H4 (cell line): ENCODE measurements at places on chromosomes 5 and 9.

- DNase-seq = peak; percentile 12
These were observed 789 bp downstream of the COL27A1 start for GRCh38 chr9:114155995-114156656.

DNA sequence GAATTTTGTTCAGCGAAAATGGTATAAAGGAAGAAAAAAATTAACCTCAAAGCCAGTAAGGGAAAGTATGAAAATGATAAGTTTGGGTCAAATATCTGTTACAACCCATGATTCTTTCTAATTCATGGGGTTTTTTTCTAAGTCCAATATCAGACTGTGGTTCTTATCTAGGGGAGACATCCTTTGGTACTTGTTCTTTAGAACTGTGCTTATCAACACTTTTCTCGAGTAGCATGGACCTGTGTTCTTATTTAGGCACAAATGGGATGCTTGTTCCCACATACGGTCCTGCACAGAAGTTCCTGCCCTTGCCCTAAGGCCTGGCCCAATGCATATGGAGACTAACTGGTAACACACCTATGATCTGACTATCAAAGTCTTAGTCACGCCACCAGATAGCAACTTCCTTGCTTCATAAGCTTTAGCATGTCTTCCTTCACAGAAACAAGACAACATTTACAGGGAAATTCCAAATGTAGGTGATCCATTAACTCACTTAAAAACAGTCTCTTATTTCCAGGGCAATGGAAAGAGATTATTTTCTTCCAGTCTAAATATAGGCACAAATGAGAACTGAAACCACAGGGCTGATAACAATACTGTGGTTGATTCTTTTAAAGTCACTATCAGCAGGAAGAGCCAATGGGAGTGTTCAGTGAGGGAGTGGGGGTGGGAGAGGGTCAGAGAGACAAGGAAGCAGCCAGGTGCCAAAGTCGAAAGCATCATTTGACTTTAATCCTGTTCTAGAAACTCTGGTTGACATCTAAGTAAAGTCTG lies 268.8 kb upstream of the ANKRD55 start:
- DNase-seq = no peak

DNA sequence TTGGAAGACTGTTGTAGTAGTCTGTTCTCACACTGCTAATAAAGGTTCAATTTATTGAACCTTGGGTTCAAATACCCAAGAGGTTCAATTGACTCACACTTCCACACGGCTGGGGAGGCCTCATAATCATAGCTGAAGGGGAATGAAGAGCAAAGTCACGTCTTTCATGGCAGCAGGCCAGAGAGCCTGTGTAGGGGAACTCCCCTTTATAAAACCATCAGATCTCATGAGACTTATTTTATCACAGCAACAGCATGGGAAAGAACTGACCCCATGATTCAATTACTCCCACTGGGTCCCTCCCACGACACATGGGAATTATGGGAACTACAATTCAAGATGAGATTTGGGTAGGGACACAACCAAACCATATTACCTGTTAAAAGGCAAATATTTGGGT lies 268.2 kb downstream of the TMEM167A start:
- no peak for DNase-seq

GRCh38 chr9:113988385-113989016 lies 89.6 kb downstream of the AMBP start:
- no peak for DNase-seq

DNA sequence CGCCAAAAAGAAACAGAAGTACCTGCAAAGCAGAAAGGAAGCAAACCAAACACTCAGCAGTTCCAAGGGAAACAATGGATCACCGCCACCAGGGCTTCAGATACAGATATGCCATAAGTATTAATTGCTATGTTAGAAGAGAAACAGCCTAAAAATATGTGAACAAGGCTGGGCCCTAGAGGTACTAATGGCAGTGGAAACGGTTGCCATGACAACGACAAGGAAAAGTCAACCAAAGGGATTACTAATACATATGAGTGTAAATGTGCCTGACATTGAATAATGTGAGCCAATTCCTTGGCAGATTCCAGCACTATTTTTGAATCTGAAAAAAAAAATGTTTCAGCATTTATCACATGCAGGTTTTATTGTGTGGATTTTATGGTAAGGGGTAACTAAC lies 75.0 kb downstream of the CAVIN4 start:
- DNase-seq = no peak

GRCh38 chr9:17863213-17863883 lies 284.5 kb downstream of the SH3GL2 start:
- DNase-seq = no peak

DNA sequence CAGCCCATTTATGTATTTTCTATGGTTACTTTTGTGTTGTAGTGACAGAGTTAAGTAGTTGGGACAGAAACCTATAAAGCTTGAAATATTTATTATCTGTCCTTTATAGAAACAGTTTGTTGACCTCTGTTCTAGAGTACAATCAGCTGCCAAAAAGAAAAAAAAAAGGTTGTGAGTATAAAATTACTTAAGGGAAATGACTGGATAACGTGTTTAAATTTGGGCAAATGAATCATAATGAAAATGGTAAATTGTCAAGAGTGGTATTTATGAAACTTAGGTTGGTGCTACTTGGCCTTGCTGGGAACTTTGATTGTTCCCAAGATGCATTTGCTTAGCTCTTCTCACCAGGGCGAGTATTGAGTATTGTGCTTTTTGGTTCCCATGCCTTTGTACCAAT lies 70.2 kb upstream of the IL6ST start:
- no peak for DNase-seq

GRCh38 chr5:65120371-65120967 lies 351.7 kb downstream of the CWC27 start:
- no peak for DNase-seq

- no peak for DNase-seq
These were observed 50.1 kb downstream of the PTTG1 start for GRCh38 chr5:160471761-160472160.

GRCh38 chr5:169637085-169637548 lies at the start of gene DOCK2:
TSS of gene DOCK2 (plus strand) at chr5:169637275. CDS start at chr5:169637327, 52 bp downstream.
- no peak for DNase-seq

- DNase-seq = no peak
These were observed 201.7 kb downstream of the KDM4C start for GRCh38 chr9:6959270-6960000.

- DNase-seq = peak; percentile 77
These were observed 260.3 kb upstream of the ADAMTS16 start for GRCh38 chr5:4879693-4880303.

GRCh38 chr9:128244837-128245231 lies 31.0 kb downstream of the GOLGA2 start:
- DNase-seq = no peak

- peak; percentile 67 for DNase-seq
These were observed 790.1 kb upstream of the ZNF608 start for GRCh38 chr5:125536582-125536981.

DNA sequence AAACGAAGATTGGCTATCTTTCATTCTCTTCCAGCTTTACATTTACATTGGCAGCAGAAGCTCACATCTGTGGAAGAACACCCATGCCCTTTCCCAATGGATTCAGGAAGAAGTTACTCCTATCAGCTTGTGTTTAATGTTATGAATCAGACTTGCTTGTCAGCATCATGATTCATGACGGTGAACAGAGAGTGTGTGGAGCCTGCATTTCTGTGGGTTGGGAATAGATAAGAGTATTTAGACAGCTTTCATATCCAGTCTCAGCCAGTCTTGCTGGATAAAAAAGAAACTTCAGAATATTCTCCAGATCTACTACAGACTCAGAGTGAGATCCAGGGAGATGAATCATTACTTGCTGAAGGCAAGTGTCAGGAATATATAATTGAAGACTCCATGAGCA lies 812.9 kb upstream of the ZNF608 start:
- peak; percentile 89 for DNase-seq

DNA sequence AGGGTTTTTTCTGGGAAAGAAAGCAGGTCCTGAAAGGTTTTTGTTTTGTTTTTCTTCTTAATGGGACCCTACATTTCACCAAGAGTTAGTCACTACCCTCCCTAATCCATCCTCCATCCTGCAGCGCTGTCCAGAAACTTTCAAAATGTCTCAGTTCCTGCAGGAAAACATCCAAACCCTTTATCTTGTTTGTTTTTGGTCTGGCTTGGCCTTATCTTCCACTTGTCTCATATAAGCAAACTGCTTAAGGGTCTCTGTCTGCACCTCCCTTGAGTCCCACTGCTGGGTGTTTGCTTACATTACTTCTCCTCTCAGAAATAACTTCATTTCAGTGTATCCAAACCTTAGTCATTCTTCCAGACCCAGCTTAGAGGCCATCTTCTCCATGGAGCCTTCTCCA lies 11.0 kb upstream of the TRAF1 start:
- no peak for DNase-seq

DNA sequence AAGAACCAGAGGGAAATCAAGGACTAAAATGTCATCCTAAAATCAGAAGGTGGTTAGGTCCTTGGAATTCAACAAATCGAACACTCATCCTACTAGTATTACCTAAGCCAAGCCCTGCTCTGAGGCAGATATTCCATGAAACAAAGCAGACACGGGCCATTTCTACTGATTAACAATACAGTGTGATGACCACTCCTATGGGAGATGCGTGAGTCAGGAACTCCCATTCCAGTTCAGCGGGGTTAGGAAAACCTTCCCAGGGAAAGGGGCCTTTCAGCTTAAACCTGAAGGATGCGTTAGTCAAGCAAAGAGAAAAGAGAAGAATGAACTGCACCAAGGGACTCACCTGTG lies 117.8 kb upstream of the LHFPL2 start:
- DNase-seq = no peak

GRCh38 chr9:106321394-106322180 lies 541.4 kb upstream of the ZNF462 start:
- DNase-seq = no peak

- DNase-seq = no peak
These were observed 134.0 kb downstream of the DMRT2 start for GRCh38 chr9:1184146-1184545.

- no peak for DNase-seq
These were observed 163.8 kb upstream of the MVB12B start for GRCh38 chr9:126162611-126163381.

GRCh38 chr9:116160676-116161571 lies 7.3 kb downstream of the PAPPA start:
- DNase-seq = no peak

GRCh38 chr9:107868186-107868585 lies 378.6 kb upstream of the KLF4 start:
- no peak for DNase-seq

GRCh38 chr9:111913159-111913558 lies 16.5 kb downstream of the UGCG start:
- no peak for DNase-seq

- no peak for DNase-seq
These were observed 167.6 kb downstream of the ASTN2 start for GRCh38 chr9:117247266-117247665.

DNA sequence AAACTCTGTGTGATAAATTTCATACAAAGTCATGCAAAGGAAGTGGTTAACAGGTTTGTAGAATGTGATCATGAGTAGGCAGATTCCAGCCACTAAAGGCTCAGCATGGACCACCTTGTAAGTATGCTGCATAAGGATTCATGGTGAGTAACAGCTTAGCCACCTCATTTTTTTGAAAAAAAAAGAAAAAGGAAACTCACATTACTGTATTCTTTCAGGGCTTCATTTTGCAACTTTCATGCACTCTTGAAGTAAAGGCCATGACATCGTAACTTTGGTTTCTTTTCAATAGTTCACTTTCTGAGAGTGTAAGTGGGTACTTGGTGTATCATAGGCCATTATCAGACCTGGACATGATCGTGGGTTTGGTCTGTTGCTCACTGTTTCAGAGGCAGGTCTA lies 175.1 kb downstream of the PCSK1 start:
- peak; percentile 25 for DNase-seq

- no peak for DNase-seq
These were observed 75.7 kb upstream of the SAP30L start for GRCh38 chr5:154370119-154370518.

DNA sequence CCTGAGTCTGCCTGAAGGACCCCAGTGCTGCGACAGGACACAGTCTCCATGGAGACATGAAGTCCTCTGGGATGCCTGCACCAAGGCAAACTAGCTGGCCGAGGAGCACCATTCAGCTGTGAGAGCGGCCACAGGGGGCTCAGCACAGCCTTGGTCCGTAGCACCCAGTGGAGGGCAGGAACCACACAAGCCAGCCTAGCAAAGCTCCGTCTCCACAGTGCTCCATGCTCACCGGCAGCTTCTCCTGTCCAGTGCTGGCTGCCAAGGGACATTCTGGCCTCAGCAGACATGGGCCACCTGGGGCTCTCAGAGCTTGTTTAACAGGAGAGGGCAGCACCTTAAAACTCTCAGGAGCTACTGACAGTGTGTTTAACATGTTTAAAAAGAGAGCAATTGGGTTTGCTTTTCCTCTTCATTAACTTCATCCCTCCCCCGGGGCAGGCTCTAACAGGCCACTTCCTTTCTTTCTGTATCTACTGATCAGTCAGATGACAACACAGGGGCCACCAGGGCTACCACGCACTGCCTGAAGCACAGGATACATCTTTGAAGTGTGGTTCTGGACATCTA lies 57.0 kb downstream of the SECISBP2 start:
- no peak for DNase-seq

DNA sequence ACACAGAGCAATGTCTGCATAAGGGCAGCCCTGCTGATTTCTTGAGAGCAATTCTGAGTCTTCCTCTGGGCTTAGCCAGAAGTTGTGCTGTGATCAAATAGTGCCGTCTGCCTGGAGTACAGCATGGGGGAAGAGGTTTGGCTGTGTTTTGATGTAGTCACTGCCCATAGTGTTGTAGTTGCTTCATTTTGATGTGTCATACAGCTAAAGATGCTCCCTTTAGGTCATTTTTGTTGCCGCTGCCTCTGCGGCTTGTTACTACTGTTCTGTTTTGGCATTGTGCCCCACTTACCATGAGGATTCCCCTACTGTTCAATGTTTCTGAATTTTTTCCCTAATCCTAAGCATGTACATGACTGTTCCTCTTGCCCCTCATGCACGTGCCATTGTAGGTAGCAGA lies 23.0 kb downstream of the SLC36A1 start:
- DNase-seq = no peak

GRCh38 chr9:130360672-130361071 lies 84.1 kb upstream of the ASS1 start:
- no peak for DNase-seq

DNA sequence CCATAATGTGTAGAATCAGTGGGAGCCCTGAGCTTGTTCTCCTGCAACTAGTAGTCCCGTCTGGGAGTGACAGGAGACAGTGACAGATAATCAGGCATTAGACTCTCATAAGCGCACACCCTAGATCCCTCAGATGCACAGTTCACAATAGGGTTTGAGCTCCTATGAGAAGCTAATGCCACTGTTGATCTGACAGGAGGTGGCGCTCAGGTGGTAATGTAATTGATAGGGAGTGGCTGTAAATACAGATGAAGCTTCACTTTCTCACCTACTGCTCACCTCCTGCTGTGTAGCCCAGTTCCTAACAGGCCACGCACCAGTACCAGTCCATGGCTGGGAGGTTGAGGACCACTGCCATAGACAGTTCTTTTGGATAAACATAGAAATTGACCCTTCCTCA lies 188.7 kb downstream of the ROR2 start:
- no peak for DNase-seq

DNA sequence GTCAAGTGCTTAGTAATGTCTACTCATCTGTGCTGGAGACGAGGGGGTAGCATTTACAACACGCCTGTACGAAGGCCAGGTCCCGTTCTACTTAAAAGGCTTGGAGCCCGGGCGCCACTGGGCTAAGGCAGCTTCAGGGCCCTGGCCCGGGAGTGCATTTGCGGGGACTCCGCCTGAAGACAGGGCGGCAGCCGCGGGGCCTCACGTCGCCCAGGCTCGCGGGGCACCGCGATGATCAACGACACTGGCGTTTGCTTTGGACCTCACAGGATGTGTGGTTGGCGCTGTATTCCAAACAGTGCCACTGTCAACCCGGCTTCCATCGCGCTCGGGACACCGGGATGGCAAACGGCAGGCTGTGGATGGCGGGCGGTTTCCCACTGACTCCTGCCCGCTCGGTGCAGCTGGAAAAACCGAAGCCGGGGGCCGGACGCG lies 1.1 kb upstream of the TENT4A start:
- DNase-seq = peak; percentile 60
